ENCODE measurements at places on chromosomes 2 and 18.

DNA sequence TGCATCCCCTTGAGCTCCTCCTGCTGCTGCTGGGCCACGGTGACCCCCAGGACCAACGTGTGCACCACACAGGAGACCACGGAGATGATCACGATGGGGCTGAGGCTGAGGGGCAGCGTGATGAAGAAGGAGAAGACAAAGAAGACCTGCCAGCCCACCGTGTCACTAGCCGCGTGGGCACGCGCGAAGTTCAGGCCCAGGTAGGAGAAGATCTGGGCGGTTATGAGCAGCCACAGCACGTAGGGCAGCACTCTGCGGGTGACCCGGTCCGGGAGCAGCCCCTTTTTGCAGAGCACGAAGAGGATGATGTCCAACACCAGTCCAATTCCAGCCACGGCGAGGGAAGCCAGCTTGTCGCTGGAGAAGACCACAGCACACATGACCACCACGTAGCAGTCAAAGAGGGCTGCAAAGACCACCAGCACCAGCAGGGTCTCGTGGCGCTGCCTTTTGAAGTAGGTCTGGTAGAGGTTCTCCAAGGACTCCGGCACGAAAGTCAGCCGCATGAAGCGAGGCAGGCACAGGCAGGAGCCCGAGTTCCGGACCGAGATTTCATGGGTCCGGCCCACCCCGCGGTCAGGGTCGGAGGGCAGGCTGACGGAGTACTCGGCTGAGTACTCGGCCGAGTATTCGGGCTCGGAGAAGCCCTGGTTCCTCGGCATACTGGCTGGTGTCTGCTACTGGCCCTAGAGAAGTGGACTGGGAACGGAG, 1.6 kb downstream of the ADCY3 start:
- DNase-seq, result no peak

DNA sequence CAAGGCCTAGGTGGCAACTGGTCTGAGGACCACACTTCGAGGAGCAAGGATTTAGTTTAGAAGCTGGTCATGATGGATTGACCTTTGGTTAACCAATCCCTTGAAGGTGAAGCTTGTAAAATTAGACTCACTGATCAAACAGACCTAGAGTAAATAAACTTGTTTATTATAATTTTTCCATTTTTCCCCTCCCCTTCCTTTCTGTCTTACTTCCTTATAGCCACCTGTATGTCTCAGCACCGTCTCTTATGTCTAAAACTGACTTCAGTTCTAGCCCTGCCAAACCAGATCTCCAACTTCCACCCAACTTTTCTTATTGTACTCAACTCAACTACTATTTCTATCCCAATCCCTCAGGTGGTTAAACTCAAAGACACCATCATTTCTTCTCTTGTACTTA, 92.8 kb upstream of the THOC1 start:
- no peak for DNase-seq

DNA sequence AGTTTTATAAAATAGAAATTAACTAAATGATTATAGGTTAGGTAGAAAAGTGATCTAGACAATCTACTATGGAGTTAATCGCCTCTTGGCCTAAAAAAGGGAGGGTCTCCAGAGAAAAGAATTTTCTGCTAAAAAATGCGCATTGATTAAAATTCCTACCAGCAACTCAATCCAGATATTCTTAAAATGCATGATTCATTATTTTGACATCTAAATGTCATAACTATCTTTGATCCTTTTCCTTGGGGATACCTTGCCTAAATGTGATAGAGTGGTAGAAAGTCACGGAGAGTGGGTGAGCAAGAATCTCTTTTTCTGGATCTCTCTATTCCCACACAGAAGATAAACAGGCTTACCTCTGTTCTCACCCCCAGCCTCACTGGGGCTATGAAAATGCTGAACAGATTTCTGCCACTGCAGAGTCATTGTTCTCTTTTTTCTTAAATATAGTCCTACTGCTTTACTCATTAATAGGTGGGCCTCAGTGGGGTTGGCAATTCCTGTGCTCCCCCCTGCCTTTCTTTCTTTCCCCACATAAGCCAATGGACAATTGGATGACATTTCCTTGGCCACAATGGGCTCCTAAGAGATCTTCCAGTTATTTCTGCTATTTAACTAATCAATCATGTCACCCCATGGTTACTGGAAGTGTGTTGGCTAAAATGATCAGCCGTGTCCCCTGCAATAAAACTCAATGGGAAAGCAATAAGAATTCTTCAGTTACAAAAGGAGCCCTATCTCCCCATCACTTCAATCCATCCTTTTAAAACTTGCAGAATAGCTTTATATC, 5.8 kb upstream of the ASXL3 start:
- no peak for DNase-seq

- no peak for DNase-seq
Measured at GRCh38 chr2:68911709-68912108, 40.5 kb upstream of the BMP10 start.

GRCh38 chr2:150271952-150272802, 215.3 kb downstream of the RND3 start:
- no peak for DNase-seq

All from inflammatory macrophage treated with lipopolysaccharide for 1 hour (primary cell).